SW 1271 (cell line): ENCODE measurements at places on chromosomes 6 and 20.

DNA sequence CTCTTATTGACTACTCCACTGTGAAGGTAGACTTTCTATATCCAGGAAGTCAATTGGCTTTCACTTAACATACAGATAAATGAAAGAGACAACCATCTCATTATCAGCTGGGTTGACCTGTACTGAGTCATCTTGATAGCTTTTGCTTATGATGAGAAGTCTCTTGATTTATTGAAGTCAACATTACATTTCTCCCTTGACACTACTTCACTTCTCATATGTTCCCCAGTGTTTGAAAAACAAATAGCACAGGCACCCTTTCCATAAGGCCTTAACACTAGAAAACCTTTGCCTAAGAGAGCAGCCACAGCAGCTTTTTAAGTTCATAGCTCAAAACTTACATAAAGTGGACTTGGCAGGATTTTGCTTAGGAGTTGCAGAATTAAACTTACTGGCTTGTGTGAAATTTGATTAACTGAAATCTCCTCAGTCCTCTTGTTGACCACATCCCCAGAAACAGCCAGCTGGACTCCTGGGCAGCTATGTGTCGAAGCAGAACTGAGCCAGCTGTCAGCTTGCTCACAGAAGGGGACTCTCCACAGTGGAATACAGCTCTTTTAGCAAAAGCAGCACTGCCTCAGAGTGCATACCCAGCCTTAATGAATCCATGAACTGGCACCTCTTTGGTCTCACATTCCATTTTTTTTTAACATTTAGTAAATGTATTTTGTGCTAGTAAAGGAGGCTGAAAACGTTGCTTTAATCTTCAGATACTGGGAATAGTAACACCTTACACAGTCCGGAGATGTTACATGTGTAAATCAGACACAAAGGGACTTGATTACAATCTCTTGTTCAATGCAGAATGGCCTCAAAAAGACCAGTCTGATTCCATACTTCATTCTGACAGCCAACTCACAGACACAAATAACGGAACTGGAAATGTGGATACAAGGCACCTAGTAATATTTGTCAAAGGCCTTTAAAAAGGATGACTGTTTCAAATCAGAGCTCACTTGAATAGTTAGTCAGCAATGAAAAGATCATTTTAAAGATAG lies 1532.7 kb downstream of the HACE1 start:
- no peak for DNase-seq

GRCh38 chr6:144134737-144135136 lies 15.6 kb upstream of the STX11 start:
- DNase-seq = no peak

GRCh38 chr6:156461647-156462046 lies 315.5 kb upstream of the ARID1B start:
- no peak for DNase-seq

DNA sequence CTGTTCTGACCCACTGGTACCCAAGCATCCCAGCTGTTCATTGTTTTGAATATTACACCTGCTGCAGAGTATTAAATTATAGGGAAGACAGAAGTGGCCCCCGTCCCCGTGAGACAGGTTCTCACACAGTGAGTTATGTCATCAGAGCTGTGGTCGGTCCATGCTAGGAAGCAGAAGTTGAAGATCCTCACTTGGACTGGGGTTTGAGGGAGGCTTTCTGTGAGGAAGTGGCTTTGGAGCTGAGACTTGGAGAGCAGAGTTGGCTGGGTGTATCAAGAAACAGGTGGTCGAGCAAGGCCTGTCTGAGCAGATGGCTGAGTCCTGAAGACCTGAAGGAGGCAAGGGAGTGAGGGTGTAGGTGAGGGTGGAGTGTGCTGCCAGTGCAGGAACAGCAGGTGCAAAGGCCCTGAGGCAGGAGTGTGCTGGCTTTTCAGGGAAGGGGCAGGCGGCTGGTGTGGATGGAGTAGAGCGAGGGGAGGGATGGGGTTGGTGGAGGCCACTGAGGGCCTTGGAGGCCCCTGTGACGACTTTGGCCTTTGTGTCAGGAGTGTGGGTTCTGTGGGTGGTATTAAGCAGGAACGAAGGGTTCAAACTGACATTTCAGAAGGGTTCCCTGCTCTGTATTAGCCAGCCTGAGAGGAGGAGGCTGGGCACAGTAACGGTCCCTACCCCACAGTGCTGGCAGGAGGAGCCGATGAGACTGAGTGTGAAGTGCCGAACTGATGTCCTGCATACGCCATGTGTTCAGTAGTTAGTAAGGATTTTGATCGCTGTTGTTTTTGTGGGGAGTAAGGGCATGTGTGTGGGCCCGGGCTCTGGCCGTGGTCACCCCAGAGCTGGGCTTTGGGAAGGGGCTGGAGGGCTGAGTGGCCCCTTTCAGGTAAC lies 11.8 kb downstream of the SRC start:
- DNase-seq = no peak

DNA sequence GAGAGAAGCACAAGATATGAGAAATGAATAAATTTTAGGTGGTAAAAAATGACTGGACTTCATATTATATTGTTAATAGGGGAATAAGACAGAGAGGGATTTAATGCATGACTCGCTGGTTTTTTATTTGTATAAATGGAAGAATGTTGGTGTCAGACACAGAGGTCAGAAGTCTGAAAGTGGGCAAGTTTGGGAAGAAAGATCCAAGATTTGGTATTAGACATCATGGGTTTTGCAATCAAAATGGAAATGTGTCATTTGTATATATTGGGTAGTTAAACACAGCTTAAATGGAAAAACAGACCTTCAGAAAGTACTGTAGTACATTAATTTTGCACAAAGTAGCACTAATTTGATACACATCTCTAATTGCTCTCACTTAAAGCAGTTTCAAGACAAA lies 96.2 kb downstream of the EYA4 start:
- DNase-seq = no peak

- no peak for DNase-seq
Measured at GRCh38 chr6:134190883-134191282, 127.0 kb downstream of the SGK1 start.

DNA sequence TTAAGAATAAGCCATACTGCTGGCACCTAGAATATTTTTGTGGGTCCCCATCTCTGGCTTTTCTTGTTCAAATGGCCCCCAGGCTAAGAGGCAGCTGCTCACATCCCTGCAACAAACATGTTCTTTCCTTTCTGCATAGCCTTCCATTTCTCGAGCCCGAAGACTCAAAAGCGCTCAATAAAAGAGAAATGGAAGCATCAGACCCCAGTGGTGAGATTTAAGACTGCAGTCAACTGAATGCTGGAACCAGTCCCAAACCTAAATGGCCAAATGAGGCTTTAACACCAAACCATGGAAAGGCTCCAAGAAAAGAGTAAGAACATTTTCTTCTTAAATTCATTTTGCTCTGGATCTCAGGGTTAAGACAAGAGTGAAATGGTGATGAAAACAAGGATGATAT lies 122.1 kb upstream of the TRAF3IP2 start:
- DNase-seq = no peak

GRCh38 chr6:4707011-4707410 lies 69.2 kb upstream of the CDYL start:
- DNase-seq = no peak

- DNase-seq = no peak
Measured at GRCh38 chr6:149137594-149137993, 179.9 kb upstream of the TAB2 start.

GRCh38 chr6:40623932-40624331 lies 36.8 kb upstream of the LRFN2 start:
- DNase-seq = no peak

DNA sequence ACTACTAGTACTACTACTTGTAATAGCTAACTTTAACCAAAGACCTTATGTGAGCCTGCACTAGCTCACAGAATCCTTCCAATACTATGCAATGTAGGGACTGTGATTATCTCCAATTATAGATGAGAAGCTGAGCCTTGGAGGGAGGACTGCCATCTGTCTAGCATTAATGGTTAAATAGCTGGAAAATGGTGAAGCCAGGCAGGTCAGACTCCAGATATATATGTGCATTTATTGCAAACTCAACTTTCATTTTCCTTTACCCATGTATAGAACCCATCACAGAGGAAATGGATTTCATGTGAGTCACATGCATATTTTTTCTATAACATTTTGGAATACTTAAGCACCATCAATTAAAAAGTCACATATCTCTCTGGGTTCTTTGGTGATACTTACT lies 229.9 kb downstream of the BCAS1 start:
- no peak for DNase-seq

- DNase-seq = no peak
Measured at GRCh38 chr20:754904-755303, 13.4 kb downstream of the SLC52A3 start.

DNA sequence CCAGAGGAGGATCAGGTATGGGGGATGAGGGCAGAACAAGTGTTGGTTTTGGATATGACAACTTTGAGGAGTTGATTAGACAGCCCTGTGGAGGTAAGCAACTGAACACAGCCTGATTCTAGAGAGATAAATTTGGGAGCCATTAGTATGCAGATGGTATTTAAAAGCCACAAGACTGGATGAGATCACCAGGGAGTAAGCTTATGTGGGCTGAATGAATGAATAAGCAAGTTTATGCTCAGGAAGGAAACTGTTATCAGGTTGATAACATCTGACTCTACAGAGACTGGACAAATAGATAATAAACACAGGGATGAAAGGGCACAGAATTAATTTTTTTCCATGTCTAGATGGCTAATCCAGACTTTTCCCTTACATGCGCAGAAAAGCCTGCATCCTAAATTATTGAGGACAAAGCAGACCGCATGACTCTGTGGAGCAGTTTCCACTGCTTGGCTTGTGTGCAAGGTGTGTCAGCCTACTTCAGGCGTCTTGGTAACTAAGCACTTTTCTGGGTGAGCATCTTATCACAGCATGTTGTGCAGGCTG lies 150.6 kb downstream of the GJA10 start:
- DNase-seq = no peak

DNA sequence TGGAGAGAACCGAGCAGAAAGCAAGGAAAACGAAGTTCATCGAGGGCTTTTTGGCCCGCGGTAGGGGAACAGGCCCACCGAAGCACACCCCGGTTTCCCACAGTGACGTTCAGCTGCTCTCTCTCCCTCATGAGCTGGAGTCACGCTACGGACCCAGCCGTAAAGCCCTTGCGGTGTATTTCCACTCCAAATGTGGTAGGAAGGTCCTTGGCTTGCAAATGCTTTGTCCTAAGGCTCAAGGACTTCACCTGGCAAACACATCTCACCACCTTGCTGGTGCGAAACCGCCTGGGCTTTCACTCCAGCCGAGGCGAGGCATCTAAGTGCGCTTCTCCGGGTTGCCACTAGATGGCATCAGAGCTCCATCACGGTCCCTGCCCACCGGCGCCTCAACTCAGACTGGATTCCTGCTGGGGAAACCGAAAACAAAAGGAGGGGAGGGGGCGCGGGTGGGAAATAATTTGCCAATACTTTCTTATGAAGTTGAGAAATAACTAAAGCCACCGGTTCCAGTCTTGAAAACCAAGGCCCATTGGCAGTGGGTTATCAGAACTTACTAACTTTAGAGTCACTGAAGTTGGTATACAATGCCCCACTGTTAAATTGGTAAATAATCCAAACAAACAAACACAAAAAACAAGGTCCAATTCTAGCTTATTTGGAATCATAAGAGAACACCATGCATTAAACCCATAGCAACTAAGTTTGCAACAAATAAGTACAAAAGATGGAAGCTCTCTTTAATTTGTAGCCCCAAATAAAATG lies 13.4 kb upstream of the FOXC1 start:
- DNase-seq = peak; percentile 46

DNA sequence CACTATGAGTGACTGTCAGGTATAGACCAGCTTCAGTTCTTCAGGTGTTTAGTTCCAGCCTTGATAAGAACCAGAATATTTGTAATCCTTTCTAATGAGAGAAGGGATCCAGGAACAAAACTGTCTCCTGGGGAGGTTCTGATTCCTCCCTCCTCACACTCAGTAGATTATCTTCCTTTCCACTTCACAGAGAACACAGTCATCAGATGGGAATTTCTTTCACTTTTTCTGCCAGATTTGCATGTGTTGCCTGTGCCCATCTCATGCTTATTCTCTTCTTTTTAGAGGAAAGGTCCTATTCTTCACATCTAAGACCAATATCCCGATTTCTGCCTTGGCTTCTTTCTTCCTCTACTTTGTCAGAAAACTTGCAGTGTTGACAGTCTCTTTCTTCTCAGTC lies 50.8 kb downstream of the CD109 start:
- DNase-seq = no peak

DNA sequence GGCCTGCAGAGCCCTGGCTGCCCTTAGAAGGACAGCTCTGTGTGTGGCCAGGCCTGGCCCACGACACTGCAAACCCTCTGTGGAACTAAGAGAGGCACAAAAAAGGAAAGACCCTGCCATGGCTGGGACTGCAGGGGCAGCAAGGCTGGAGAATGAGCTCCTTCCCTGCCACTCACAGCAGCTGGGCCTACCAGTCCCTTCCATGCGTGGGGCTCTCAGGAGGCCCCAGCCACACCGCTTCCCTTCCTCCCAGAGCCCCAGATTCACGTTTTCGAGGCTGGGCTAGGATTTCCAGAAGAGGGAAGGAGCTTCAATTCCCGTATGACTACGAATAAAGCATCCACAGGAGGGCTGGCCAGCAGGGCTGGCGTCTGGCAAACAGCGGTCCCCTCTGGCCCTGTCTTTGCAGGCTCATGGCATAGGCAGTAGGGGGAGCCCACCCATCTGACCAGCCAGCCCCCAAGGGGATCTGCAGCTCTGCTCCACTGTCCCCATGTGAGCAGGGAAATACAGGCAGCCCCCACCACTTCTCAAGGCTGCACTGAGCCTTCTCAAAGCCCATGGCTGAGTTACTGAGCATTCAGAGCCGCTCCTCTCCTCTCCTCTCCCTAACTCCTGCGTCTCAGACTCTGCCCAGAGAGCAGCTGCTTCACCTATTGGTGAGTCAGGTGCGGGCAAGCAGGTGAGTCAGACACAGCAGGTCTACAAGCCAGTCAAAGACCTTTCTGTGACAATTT lies 53.1 kb downstream of the NINL start:
- no peak for DNase-seq

DNA sequence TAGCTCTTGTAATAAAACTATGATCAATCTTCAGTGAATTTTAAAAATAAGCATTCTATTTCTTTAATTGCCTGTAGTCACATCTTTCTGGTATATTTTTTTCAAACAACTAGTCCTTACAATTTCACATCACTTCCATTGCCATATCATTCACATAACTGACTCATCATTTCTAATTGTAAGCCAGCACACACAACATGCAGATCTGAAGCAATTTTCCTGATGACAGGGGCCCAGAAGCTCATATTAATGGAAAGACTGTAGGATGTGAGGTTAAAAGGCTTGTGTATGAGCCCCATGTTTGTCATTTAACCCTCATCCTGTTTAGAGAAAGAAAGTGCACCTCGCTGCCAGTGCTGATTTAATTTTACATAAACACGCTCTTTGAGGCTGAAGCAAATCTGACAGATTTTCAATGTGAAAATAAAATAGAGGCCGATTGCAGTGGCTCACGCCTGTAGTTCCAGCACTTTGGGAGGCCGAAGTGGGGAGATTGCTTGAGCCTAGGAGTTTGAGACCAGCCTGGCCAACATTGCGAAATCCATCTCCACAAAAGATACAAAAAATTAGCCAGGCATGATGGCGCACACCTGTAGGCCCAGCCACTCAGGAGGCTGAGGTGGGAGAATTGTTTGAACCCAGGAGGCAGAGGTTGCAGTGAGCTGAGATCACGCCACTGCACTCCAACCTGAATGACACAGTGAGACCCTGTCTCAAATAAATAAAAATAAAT lies 40.1 kb upstream of the LTV1 start:
- DNase-seq = no peak
